ENCODE measurements at places on chromosomes 2 and 18.

- DNase-seq, result no peak
Observed at GRCh38 chr2:195092341-195092740, 564.7 kb upstream of the SLC39A10 start.

DNA sequence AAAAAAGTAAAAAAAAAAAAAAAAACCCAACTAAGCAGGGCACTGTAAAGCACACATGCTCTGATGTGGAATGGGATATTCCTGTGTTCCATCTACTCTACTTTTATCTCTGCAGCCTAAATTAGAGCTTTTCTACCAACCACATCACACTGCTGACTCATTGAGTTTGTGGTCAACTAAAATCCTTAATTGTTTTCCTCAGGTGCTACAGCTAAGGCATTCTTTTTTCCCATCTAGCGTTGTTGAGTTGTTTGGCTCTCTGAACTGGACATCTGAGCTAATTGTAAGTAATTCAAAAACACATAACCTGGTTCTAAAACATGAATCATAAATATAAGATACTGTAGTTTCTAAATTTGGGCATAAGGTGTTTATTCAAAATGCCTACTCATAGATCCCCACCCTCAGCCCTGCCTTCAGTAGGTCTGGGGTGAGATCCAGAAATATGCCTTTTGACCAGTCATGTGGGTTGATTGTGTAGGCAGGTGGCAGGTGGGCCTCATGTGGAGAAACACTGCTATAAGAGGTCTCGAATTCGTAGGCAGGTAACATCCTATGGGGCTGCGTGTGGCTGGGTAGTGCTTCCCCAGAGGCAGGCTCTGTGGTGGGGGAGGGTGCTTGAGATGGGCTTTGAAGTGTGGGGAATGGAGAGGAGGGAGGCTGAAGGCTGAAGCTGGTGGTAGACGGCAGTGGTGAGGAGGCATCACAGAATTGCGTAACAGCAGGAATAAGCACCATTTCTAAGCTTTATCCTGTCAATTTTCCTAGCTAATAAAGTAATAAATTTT lies 27.2 kb downstream of the ANKRD29 start:
- no peak for DNase-seq

DNA sequence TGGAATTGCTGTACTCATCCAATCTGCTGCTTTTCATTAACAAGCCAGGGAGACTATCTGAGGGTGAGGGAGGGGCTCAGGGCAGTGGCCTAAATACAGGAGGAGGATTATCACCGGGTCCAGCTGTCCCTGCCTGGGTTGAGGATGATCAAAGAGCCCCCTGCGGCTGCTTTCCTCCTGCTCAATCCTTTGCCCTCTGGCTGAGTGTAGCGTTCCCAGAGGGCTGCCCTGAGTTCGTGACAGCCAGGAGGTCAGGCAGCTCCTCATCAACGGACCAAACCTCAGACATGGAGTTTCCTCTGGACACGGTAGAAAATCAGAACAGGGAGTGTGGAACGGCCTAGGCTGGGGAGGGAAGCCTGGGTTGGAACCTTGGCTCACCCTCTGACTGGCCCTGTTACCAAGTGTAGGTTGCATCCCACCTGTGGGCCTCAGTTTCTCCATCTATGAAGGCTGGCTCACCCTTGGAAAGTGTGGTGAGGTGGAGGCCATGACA lies 23.5 kb downstream of the CIB4 start:
- no peak for DNase-seq

DNA sequence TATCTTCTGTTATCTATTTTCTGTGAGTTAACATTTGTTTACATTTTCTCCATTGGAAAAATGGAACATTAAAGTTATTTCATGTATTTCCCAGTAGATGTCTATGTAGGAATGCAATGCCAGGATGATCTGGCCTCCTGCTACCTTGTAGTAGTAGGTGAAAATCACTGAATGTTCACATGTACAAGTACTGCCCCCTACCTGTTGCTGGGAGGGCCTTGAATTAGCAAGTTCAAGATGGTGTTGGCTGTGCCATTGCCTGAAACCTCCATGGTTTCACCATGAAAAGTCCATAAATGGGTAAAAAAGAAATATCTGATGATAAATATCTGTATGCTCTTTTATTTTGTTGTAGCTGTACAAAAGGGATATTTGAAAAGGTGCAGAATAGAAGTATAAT lies 30.7 kb downstream of the XRCC5 start:
- no peak for DNase-seq

- DNase-seq, result no peak
Observed at GRCh38 chr2:109125593-109126500, 3.2 kb upstream of the SH3RF3 start.

DNA sequence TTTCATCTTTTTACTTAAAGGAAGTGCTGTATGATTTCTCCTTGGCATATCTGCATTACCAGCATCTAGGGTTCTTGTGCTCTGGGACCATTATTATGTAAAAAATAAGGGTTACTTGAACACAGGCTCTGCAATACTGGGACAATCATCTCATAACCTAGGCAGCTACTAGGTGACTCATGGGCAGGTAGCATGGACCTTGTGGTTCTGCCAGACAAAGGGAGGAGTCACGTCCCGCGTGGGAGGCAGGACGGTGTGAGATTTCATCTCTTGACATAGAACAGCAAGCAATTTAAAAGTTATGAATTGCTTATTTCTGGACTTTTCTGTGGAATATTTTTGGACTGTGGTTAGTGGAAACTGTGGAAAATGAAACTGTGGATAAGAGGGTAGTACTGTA lies 34.1 kb downstream of the ASAP2 start:
- DNase-seq, result no peak

- DNase-seq, result no peak
Observed at GRCh38 chr2:43262951-43263350, 36.5 kb upstream of the ZFP36L2 start.

- no peak for DNase-seq
Observed at GRCh38 chr2:154459286-154459685, 239.2 kb upstream of the KCNJ3 start.

DNA sequence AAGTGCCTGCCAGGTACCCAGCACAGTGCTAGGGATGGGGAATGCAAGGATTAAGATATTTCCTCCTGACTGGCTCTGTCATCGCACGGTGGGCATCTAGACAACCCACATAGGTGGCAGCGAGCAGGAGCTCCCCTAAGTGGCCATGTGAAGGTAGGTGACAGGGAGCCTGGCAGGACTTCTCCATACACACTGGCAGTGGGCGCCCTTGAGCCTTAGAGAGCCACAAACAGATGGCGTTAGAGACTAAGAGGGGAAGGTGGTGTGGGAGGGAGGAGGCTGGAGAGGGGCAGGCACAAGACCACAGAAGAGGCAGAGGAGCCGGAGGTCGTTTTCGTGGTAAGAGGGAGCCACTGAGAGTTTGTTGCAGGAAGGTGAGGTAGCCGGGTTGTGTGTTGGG lies 15.2 kb downstream of the PRELID3A start:
- no peak for DNase-seq

Measured in GM18507 (cell line).